Hematopoietic multipotent progenitor cell treated with erythropoietin and hydrocortisone succinate and interleukin-3 and kit ligand, for 17 days (in vitro differentiated cells): ENCODE measurements at places on chromosomes 2 and 18.

DNA sequence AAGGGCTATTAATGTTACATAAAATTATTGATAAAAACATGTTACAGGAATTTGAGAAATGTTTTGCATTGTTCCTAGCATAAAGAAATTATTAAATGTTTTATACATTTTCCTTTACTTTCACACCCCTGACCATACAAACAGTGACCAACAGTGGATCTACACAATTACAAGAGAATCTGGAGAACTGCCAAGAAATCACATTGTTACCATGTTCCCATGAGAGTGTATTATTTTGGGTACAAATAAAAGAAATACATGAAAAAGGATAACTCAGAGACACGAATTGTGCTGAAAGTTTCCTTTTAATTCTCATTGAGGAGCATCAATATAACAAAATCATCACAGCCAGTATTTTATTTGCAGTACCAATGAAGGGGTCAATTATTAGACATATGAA lies 150.1 kb downstream of the WDPCP start:
- no peak for DNase-seq

DNA sequence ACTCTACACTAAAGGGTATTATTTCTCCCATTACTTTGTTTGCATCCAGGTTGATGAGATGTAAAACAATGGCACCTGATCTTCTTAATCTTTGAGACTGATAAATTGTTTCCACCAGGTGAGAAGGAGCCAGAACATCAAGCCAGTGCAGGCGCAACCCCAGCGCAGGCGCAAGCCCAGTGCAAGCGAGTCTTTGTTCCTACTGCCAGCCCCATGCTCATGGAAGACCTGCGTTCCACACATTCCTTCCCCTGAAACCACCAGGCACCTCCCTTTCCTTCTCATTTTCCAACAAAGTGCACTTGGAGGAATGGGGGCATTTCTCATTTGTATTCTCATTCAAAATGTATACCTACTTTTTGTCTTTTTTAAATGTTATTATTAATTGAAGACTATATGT lies 188.7 kb upstream of the SMAD2 start:
- DNase-seq = no peak

- no peak for DNase-seq
Measured at GRCh38 chr2:44110444-44110843, 58.2 kb upstream of the PPM1B start.

DNA sequence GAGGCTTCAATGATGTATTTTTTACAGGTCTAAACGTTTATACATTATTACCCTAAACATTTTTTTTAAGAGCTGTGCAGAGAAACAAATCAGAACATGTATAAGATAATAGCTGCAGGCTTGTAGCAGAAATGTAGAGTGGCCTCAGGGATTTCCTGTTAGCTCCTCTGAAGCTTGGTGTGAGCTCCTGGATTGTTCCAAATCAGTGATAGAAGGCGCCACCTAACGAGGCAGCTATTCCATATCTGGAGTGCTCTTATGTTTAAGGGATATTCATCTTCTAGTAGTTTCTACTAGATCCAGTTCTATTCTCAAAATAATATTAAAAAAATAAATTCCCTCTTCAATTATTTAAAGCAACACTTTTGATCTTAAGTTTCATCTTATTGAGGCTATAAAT lies 93.1 kb downstream of the LRP1B start:
- DNase-seq = no peak

DNA sequence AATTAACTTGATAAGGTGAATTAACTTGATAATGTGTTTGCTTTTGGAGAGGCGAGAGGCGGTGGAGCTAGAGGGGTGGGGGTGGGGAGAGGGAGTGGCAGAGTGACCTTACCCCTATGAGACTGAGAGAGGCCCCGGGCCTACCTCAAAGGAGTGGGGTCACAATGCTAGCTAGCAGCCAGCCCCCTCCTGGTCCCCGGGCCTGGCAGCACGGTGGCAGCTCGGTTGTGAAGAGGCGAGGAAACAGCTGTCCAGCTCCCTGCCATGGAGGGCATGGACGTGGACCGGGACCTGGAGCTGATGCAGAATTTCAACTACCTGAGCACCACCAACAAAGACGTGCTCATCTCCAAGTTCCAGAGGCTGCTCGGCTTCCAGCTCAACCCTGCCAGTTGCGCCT lies 123.9 kb downstream of the RGPD3 start:
- DNase-seq = no peak

- no peak for DNase-seq
Measured at GRCh38 chr2:46917628-46918027, 2.0 kb upstream of the MCFD2 start.

GRCh38 chr2:232713505-232713904 lies 16.4 kb downstream of the GIGYF2 start:
- no peak for DNase-seq

GRCh38 chr2:113135317-113135716 lies 7.9 kb downstream of the IL1RN start:
- DNase-seq = no peak

DNA sequence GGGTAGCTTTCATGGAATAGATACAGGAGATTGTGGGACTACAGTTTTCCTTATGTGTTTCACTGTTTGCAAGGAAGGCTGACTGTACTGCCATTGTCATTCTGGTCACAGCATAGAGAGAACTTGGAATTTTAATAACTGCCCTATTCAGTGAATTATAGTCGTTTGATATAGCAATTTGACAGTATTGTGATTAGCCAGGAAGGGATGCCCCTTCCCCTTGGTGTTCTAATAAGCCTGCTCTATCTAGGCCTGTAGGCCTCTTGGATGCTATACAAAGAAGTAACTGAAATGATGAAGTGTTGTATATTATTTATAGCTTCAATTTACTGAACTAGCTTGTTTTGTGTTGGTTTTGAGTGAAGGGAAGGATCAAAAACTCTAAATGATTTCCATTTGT lies 528.6 kb upstream of the CDH2 start:
- DNase-seq = no peak

DNA sequence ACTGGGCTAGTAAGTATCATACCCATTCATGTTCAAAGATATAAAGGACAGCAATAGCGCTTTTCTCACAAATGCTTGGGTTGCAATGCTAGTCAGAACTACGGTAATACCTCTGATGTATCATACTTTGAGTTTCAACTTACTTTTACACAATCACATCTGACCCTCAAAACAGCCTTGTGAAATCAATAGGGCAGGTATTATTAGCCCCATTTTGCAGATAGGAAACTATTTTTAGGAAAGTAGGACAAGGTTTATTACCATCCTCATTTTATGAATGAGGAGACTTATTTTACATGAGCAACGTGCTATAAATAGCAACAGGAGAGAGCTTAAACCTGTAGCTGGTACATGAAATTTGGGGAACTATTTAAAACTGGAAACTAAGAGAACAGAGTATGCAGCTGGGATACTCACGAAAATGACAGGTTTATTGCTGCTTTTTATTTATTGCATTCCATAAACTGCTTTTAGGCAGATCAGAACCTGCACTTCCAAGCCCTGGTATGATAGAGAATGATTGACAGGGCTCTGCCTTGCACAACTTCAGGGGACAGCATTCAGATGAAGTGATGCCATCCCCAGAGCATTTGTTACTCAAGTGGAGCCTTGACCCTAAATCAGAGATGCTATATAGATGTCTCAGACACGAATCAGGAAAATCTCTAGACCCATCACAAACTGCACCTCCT lies 42.4 kb upstream of the PPM1B start:
- no peak for DNase-seq

GRCh38 chr2:113677330-113677729 lies 50.3 kb downstream of the RABL2A start:
- DNase-seq = no peak

DNA sequence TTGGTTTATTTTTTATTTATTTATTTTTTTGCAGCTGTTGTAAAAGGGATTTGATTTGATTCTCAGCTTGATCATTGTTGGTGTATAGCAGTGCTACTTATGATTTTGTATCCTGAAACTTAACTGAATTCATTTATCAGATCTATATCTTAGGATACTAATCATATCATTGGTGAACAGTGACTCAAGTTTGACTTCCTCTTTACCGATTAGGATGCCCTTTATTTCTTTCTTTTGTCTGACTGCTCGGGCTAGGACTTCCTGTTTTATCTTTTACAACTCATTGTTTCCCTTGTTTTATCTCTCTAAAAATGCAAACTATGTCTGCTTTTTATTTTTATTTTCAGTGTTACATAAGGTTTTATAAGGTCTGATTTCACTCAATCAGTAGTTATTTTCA lies 23.6 kb downstream of the SP100 start:
- DNase-seq = no peak

DNA sequence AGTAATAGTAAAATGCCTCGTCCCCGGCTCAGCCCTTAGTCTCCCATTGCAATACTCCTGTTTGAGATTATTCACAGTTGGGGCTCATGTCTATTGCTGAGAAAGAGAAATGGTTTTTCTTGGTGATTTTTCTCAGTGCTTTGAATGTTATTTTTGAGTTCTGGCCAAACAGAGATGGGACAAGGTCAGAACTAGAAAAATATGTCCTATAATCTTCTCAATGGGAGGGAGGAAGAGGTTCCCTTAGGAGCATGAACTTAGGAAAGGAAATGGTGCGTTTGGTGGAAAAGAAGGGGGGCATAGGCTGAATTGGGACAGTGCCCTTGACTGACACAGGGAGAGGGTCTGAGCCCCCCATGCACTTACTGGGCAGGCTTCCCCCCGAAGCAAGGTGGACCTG lies 133.8 kb downstream of the AGAP1 start:
- no peak for DNase-seq

DNA sequence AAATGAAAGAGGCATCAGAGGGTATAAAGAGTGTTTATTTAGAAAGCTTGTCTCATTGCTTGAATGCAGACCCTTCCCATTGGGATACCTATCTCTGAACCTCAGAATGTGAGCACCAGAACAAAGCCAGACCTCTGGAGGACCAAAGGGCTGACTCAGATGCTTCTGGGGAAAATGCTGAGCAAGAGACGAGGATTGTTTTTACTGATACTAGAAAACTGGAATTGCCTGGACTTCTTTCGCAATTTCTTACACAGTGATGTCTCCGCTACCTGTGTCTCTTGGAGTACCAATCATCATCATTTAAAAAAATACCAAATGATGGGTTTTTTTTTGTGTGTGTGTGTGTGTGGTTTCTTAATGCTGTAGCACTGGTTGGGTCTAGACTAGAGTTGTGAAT lies 55.6 kb upstream of the CCDC85A start:
- DNase-seq = no peak

- no peak for DNase-seq
Measured at GRCh38 chr2:46871976-46872381, 43.6 kb downstream of the MCFD2 start.

- DNase-seq = no peak
Measured at GRCh38 chr18:58336605-58337004, 292.3 kb downstream of the ALPK2 start.

DNA sequence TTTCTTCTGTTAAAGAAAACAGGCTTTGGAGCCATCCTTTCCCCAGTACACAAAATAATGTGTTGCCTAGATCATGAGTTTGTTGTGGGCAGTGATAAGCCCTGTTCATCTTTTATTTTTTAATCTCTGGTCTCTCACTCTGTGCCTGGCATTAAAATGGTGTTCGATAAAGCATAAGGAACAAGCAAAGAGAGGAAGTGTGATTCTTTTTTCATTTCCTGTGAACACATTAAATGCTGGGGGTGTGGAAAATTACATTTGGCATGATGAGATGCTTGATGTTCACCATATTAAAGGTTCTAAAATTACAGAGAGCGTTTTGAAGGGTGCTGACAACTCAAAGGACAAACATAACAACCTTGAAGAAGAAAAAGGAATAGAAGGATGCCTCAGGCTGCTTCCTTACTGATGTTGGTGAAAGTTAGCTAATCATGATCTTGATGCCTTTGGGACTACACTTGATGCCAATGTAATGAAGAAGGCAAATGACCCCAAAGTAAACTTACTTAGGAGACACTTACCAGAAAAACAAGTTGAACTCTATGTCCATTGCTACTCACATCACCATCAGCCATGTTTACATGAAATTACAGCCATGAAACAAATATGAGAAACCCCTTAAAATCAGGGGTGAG lies 33.0 kb downstream of the TMEFF2 start:
- DNase-seq = no peak

GRCh38 chr18:26971409-26971808 lies 105.9 kb upstream of the AQP4 start:
- no peak for DNase-seq

DNA sequence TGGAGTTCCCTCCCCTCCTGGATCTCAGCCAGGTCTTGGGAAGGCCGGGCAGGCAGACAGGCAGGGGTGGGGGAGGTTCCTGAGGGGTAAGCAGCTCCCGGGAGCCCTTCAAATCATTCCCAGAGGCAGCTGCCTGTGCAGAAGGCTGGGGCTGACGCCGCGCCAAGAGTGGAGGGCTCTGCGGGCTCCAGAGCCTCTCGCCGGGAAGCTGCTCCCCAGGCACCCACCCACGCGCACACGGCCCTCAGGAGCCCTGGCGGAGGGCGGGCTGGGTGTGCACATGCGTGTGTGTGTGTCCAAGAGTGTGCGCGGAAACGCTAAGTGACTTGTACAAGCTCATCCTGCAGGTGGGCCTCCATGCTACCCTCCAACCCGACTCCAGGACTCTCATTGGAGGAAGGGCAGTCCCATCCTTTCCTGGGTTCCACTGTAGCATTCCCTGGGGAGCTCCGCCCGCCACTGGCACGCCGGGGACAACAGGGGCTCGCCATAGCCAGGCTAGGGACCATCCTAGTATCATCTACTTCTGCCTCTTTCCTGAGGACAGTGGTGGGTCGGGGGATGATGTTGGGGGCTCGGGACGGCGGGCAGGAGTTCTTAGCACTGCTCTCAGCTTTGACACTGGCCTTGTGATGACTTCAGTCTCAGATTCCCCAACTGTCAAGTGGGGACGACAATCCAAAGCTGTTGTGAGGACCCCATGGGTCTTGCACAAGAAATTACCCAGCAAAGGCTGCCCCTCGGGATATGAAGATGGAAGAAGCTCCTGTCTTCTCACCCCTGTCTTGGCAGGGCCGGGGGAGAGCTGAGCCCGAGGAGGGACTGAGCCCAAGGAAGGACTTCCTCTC lies 50.3 kb downstream of the INHBB start:
- DNase-seq = no peak

GRCh38 chr2:96831679-96832078 lies 12.1 kb downstream of the ANKRD23 start:
- DNase-seq = no peak

GRCh38 chr2:201256082-201256481 lies 4.3 kb upstream of the CASP8 start:
- DNase-seq = no peak

DNA sequence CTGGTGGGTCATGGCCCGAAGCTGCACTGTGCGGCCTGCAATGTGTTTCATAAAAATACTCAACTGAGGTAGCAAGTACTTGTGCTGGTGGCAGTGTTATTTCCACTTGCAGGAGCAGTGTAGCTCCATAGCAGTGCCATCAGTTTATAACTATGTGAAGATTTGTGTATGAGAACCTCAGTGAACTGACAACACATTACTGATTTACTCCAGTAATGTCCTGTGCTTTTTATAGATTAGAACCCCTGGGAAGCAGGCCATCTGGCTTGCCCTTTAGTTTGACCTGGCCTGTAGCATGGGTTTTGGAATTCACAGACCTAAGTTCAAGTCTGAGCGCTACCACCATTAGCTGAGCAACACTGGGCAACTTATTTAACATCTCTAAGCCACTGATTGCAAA lies 99.7 kb upstream of the AQP4 start:
- DNase-seq = no peak
